Stimulated activated CD8-positive, alpha-beta memory T cell treated with anti-CD3 and anti-CD28 coated beads, Interleukin-15, amount 100 ng/mL, for 48 hours (primary cell): ENCODE measurements at places on chromosomes 12 and 14.

DNA sequence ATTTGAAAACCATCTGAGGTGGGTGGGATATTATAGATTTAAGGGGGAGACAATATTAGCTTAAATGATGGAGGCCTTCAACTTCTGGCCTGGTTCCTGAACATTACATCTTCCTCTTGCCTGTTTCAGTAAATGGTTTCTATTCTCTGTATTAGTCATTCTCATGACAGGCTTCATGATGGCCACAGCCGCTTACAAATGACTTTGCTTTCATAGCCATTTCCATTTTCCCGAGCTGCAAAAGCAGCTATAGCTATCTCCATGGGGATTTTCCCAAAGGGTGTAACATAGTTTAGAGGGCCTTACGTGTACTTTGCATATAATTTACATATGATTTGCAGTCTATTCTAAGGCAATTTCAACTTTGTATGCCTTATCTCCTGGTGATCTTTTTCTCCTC is 121.8 kb downstream of the NRXN3 start:
- DNase-seq = no peak

DNA sequence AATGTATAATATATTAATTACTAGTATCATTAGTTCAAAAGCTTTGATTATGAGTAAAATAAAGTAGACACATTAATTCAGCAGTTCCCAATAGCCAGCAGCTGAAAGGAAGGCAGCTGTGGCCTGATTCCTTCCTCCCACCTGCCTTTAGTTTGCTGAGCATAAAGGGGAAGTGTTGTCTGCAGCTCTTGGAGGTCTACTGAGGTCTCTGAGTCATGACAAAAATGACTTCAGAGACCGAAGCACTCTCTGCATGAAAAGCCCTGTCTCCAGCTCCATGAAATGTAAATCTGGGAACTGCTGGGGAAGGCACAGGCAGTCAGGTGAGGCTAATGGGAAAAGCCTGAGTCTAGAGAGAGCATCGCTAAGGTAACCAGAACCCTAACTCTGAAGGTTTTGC is 165.4 kb downstream of the NRXN3 start:
- no peak for DNase-seq

- DNase-seq = no peak
These were observed 123.0 kb downstream of the FSCB start for GRCh38 chr14:44384093-44384492.

DNA sequence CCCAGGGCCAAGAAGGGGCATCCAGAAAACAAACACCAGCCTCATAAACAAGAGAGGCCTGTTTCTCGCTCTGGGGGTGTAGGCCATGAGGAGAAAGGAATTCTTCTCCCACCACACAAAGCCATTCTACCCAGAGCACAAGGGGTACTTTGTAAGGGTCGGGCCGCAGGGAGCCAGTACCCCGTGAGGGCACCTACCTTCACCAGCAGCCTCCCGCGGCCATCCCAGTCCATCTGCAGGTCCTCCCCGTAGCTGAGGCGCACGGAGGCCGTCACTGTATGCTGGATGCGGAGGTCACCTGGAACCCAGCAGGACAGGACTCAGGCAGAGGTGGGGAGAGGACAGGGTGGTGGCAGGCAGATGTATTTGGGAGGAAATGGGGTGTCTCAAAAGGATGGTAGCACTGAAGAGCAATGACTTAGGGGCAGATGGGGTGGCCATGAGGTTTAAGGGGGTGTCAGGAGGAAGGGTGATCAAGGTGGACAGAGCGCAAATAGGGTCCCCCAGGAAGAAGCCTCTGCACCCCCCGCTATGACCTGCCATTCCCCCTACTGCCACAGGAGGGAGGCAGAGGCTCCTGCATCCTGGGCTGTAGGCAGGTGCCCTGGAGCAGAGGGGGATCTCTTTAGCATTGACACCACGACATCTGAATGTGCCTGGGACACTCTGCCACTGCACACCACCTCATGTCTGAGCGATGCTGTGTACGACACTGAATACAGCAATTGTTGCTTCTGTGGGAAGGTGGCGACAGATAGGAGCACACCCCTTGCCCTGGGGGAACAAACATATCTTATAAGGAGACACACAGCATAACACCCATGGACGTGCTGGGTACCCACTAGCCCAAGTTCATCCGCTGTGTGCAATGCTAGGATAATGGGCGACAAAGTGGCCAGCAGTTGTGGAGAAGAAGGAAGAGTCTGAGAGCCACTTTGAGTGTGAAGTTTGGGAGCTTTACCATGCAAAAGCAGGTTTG is 61.4 kb downstream of the VWF start:
- peak; percentile 36 for DNase-seq

- DNase-seq = no peak
These were observed 10.3 kb upstream of the PPP4R4 start for GRCh38 chr14:94163796-94164195.

DNA sequence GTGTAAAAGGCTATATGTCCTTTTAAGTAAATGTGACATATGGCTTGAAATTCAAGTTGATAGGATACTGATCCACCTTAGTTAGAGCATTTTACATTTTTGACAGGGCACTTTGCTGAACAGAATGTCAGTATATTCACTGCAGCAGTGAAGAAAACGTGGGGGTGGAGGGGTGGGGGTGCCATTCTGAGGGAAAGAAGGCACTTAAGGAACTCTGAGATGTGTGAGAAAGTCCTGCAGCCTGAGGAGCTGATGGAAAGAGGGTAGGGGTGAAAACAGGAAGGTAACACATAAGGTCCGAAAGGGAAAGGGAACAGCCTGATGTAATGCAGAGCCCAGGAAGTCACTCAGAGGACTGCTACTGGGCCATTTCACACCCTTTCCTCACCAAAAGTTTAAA is 265.5 kb upstream of the GRIP1 start:
- DNase-seq = no peak

DNA sequence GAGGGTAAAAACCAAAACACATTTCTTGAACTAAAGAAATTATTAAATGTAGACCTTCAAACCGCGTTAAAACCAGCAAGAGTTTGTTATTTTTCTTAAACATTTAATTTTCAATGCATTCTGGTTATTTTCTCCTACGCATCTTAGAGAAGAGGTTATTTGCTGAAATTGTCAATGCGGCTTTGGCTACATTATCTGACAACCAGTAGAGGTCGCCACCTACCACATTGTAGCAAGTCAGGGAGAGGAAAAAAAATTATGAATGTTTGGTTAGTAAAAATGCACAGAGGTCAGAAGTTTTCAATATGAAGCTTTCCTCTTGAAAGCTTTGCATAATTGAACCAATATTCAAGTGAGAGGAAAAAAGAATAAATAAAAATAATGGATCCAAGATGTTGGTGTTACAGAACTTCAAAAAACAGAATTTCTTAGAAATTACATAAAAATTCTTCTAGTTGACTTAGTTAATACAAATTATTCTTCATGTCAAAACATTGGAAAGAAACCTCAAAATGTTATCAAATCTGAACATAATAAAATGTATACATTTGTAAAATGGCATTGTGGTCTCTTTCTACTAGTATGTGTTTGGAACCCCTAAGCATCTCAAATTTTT is 159.4 kb upstream of the TMTC2 start:
- no peak for DNase-seq

DNA sequence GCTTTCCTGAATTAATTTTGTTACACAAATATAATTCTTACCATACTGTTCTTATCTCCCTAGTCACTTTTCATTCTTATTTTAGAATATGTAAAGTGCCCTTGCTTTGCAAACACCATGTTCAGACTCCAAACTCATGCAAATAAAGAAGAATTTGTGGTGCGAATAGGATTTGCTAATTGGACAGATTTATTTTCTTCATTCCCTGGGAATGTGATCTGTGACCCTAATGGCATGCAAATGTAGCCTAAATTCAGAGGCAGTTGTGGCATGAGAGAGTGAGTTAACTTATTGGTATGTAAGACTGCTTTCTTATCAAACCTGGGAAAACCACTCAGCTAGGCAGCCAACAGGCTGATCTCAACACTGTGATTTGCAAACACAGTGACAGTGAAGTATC is 10.0 kb downstream of the CAPZA3 start:
- no peak for DNase-seq

DNA sequence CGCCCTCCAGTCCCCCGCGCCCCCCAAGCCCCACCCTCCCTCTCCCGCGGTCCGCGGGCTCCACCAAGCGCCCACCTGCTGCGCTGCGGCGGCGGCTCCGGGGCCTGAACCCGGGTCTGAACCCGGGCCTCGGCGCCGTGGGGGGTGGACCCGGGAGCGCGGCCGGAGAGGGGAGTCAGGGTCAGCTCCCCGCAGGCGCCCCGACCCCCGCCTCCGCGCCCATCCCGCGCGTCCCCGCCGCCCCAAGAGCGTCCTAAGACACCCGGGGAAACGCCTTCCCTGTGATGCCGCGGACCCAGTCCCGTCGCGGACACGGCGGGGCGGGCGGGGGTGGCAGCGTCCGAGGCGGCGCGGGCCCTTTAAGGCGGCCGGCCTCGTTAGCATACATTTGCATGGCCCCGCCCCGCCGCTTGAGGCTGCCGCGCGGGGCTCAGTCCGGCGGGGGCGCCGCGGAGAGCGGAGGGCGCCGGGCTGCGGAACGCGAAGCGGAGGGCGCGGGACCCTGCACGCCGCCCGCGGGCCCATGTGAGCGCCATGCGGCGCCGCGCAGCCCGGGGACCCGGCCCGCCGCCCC is at the start of gene MMP17:
TSS of gene MMP17 (plus strand) at position 433 of the 574 bp plus-strand sequence. CDS start at position 535, 102 bp downstream.
- DNase-seq = no peak

DNA sequence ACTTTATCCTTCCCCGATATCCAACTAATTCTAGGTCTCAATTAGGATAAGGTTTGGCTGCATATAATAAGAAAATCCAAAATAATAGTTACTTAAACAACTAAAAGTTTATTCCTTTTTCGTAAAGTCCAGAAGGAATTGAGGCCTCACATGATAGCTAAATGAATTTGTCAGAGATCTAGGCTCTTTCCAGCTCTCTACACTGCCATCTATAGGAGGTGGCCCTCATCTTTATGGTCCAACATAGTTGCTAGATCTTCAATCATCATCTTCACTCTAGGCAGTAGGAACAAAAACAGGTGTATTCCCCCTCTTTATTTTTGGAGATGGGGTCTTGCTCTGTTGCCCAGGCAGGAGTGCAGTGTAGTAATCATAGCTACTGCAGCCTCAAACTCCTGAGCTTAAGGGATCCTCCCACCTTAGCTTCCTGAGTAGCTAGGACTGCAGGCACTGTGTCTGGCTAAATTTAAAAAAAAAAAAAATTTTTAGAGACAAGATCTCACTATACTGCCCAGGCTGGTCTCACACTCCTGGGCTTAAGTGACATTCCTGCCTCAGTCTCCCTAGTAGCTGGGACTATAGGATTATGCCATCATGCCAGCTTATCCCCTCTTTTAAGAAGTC is 46.5 kb upstream of the SAV1 start:
- no peak for DNase-seq

DNA sequence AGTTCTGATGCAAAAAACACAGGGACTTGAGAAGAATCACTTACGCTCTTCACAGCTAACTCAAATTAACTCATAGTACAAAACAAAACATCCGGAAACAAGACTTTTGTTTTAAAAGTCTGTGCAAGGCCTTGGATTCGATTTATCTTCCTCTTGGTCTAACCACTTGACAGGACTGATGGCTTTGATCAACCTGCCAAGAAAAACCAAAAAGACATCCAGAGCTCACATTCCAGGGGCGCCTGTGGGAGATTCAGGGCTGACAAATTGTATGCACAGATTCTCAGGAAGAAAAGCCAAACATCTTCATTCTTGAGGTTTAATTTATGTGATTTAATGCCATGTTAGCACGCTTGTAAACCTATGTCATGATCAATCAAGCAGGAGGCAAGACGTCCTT is 129.1 kb upstream of the TMCC3 start:
- no peak for DNase-seq

- no peak for DNase-seq
These were observed 7.6 kb downstream of the GCH1 start for GRCh38 chr14:54894995-54895394.

DNA sequence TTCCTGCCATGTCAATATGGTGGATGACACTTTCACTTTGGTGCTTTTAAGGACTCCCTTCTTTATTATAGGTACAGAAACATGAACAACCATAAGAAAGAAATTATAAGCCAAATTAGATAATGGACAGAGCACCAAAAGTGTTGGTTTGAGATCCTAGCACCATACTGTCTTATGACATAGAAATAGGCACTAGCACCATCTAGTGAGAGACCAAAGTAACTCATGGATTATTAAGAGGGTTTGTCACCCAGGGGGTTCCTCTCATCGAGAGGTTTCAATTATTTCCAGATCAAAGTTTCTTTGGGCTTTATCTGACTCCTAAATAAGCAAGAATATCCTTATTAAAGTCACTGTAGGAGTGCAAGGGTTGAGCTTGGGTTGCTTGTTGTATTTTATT is 153.0 kb upstream of the DIO2 start:
- DNase-seq = no peak

DNA sequence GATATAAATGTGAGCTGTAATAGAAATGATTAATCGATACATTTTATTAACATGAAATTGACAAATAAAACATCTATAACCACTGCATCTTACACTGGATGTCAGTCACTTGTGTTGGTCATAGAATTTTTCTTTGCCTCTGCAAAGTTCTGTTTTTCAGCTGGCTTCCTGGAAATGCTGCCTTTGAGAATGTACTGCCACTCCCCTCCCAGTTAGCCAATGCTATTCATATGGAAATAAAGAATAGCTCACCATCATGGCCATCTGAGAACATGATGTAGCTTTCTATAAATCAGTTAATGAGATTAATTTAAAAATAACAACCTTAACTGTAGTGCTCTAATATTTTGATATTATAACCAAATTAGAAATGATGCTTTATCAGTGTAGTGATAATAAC is 41.1 kb downstream of the SLCO1B1 start:
- DNase-seq = no peak

- DNase-seq = no peak
These were observed 29.4 kb upstream of the DENND5B start for GRCh38 chr12:31620311-31620710.

- DNase-seq = no peak
These were observed 49.5 kb downstream of the ADIPOR2 start for GRCh38 chr12:1740161-1740948.

GRCh38 chr12:25213338-25213737 is 18.3 kb downstream of the ETFRF1 start:
- DNase-seq = no peak

DNA sequence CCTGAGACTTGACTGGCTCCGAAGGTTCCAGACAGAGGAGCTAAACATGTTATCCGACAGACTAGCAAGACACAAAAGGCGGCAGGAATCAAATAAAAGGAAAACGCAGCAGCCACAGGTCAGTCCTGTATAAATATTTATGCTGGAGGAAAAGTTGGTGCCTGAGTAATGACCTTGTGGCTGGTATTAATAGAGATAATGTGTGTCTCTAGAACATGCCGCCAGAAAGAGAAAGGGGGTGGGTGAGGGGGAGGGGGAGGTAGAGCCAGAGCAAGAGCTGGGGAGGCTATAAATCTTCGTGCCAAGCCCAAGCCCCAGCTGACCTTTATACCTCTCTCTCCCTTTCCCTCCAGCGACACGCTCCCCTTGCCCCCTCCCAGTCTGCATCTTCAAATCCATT is 590.4 kb downstream of the MED13L start:
- DNase-seq = no peak

DNA sequence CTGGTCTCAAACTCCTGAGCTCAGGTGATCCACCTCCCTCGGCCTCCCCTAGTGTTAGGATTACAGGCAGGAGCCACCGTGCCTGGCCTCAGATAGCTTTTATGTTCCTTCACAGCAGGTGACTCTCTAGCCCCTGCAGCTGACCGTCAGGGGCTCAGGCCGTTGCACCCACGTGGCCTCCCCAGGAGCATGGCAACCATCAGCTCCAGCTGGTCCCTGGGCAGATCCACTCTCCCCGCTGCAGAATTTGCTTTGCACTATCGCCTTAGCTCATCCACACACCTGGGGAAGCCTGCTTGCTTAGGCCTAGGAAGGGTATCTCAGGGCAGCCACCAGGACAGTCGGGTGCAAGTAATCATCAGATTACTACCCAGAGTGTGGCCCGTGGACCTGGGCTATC is 62.6 kb downstream of the TSPAN9 start:
- no peak for DNase-seq

GRCh38 chr12:68746572-68747180 is 700 bp downstream of the SLC35E3 start:
- DNase-seq = peak; percentile 6
